ENCODE measurements at places on chromosomes 7 and 10. TPM values are rescaled to one million over a fixed set of nuclear protein-coding genes. Genes with fewer than 3 reads are reported as not detected.

INMT gene
- 41.8 TPM for total RNA-seq

SPACDR gene
- total RNA-seq: 0.61 TPM

DNA sequence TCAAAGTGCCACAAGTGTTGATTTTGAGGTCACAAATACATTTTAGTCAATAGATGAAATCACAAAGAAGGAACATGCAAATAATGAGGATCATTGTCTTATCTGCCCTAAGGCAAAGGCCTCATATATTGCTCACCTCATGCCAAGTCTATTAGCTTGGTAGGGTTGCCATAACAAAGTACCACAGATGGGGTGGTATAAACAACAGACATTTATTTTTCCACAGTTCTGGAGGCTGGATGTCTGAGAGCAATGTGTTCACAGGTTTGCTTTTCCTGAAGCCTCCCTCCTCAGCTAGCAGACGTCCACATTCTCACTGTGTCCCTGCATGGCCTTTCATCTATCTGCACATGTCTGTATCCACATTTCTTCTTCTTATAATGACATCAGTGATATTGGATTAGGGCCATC is 59.6 kb downstream of the RELN start:
- DNase-seq: no peak
- no peaks in the 10 kb centered on the region for H3K4me1 ChIP-seq
- no peak overlapping the region for H3K4me3 ChIP-seq
- no peaks in the 10 kb centered on the region for H3K27me3 ChIP-seq
- H3K27ac ChIP-seq: no peak overlapping the region

- no peaks in the 10 kb centered on the region for H3K36me3 ChIP-seq
- H3K4me1 ChIP-seq: peaks cover 3% of the 10 kb centered on the region
- no peak overlapping the region for H3K4me3 ChIP-seq
- no peak overlapping the region for H3K27ac ChIP-seq
- H3K27me3 ChIP-seq: no peaks in the 10 kb centered on the region
- DNase-seq: peak; percentile 4
Observed at GRCh38 chr7:1140476-1141104, 19.4 kb downstream of the ZFAND2A start.

- no peak overlapping the region for H3K4me3 ChIP-seq
- no peaks in the 10 kb centered on the region for H3K4me1 ChIP-seq
- no peaks in the 10 kb centered on the region for H3K27me3 ChIP-seq
- H3K36me3 ChIP-seq: no peaks in the 10 kb centered on the region
- no peak overlapping the region for H3K27ac ChIP-seq
Observed at GRCh38 chr10:3874990-3875841, 90.2 kb upstream of the KLF6 start.

DNA sequence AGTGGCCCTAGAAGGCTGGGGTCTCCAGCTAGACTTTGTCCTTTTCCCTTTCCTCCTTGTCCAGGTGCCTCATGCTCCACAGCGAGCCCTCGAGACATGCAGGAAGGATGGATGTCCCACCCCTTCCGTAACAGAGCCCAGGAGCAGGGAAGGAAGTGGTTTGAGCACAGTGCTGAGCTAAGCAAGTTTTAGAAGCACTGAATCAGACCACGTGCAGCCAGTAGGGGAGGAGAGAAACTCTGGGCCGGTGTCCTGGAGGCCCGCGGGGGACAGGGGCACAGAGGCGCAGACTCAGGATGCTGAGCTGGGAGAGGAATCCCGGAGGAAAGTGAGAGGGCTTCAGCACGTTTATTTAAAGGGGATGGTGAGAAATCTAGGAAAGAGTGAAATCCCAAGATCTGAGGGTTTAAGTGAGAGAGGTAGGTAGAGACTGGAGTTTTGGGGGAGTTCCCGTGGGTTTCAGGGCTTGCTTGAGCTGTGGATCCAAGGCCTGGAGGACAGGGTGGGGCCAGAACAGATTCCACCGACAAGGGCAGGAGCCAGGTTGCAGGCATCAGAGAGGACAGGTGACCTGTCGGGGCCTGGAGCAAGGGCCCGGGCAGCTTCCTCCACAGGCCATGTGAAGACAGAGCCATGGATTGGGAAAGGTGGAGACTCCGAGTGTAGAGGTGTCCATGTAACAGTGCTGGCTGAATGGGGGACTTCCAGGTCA is 4.4 kb upstream of the IRF5 start:
- no peaks in the 10 kb centered on the region for H3K4me1 ChIP-seq
- no peak overlapping the region for H3K27ac ChIP-seq
- DNase-seq: no peak
- H3K27me3 ChIP-seq: no peaks in the 10 kb centered on the region

CHCHD3 gene
- total RNA-seq: 31.4 TPM

- peak; percentile 79 for DNase-seq
- H3K4me3 ChIP-seq: no peak overlapping the region
- H3K36me3 ChIP-seq: no peaks in the 10 kb centered on the region
- no peaks in the 10 kb centered on the region for H3K27me3 ChIP-seq
- peaks cover 13% of the 10 kb centered on the region for H3K4me1 ChIP-seq
Observed at GRCh38 chr7:130896898-130897514, 163.0 kb upstream of the KLF14 start.

MAD1L1 gene
- 36.6 TPM for total RNA-seq

- peaks cover 23% of the 10 kb centered on the region for H3K4me1 ChIP-seq
- H3K27me3 ChIP-seq: no peaks in the 10 kb centered on the region
- DNase-seq: peak; percentile 88
- H3K36me3 ChIP-seq: no peaks in the 10 kb centered on the region
Observed at GRCh38 chr10:97542169-97543024, 30.2 kb upstream of the ANKRD2 start.

- no peaks in the 10 kb centered on the region for H3K36me3 ChIP-seq
- H3K27ac ChIP-seq: no peak overlapping the region
- no peaks in the 10 kb centered on the region for H3K27me3 ChIP-seq
- H3K4me3 ChIP-seq: no peak overlapping the region
- H3K4me1 ChIP-seq: peaks cover 4% of the 10 kb centered on the region
- no peak for DNase-seq
Observed at GRCh38 chr10:59805014-59805413, 51.8 kb upstream of the MRLN start.

GRCh38 chr7:2587134-2587533 is 28.4 kb downstream of the IQCE start:
- no peak overlapping the region for H3K4me3 ChIP-seq
- no peaks in the 10 kb centered on the region for H3K27me3 ChIP-seq
- H3K36me3 ChIP-seq: no peaks in the 10 kb centered on the region

All from ovary (tissue), 10 donors.